Stimulated activated CD8-positive, alpha-beta memory T cell treated with anti-CD3 and anti-CD28 coated beads, Interleukin-12 subunit alpha, Interleukin-12 subunit beta, amount 100 ng/mL, for 1 hour (primary cell): ENCODE measurements at places on chromosomes 7 and 10.

DNA sequence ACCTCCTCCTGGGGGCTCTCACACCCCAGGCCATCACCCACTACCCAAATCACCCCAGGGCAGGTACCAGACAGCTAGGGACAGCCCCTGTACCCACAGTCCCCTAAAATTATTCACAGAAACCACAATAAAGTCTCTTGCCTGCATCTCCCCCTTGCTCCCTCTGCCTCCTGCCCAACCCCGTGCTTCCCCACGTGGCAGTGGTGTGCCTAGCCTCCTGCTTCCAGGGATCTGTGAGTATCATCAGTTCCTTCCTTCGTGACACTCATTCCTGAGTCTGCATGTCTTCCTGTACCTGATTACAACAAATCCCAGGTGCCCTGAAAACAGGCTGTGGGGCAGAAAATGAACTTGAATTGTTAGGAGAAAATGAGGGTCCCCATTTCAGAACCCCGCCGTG lies 61.5 kb downstream of the PRKAG2 start:
- no peak for DNase-seq

- DNase-seq, result no peak
These were observed 113.1 kb downstream of the PARP12 start for GRCh38 chr7:139949629-139950028.

DNA sequence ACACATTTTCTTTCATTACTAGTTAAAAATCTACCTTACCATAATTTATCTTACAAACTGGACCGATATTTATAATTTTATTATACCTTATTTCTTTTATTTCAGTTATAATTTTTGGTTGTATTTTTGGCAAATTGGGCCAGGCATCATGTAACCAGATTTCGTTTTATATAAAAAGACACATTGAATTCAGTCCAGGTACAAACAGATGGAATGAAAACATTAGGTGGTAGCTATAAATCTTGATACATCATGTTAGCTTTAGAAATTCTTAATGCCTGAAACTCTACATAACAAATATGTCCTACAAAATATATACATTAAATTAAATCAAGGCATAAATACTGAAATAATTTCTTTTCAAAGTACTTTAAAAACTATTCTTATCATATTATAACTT lies 73.1 kb downstream of the SLC13A1 start:
- no peak for DNase-seq

- DNase-seq, result no peak
These were observed 976.0 kb downstream of the DNAJB9 start for GRCh38 chr7:109545686-109546085.

- DNase-seq, result no peak
These were observed 122.3 kb downstream of the MDFIC start for GRCh38 chr7:115044224-115044623.

DNA sequence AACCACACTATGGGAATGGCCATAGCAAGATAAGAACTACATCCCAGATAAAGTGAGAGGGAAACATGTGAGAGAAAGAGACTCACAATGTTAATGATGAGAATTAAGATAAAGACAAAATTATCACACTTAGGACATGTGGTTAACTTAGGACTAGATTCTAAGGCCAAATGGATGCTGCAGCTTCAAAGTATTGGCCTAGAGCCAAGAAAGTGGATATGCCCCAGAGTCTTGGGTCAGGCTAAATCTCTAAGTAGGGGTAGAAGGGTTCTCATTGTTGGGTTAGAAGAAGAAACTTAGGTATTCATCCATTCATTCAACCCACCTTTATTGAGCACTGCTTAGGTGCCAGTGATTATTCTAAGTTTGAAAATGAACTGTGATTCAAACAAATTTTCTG lies 818.0 kb downstream of the PHTF2 start:
- DNase-seq, result no peak

DNA sequence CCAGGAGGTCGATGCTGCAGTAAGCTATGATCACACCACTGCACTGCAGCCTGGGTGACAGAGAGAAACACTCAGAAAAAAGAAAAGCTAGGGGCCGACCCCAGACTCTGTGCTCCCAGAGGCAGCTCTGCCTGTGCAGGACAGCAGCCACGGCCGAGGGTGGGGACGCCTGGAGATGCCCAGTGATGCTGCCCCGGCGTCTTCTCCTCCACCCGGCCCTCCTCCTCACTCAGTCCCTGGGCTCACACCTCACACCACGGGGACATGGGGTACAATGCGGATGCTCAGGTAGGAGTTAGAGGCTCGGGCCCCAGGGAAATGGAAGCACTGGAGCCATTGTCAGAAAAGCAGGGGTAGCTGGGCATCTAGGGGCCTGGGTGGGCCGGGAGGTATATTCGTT lies 46.3 kb upstream of the ELFN1 start:
- DNase-seq, result no peak

- no peak for DNase-seq
These were observed 674.4 kb downstream of the GRM8 start for GRCh38 chr7:126578338-126578737.

DNA sequence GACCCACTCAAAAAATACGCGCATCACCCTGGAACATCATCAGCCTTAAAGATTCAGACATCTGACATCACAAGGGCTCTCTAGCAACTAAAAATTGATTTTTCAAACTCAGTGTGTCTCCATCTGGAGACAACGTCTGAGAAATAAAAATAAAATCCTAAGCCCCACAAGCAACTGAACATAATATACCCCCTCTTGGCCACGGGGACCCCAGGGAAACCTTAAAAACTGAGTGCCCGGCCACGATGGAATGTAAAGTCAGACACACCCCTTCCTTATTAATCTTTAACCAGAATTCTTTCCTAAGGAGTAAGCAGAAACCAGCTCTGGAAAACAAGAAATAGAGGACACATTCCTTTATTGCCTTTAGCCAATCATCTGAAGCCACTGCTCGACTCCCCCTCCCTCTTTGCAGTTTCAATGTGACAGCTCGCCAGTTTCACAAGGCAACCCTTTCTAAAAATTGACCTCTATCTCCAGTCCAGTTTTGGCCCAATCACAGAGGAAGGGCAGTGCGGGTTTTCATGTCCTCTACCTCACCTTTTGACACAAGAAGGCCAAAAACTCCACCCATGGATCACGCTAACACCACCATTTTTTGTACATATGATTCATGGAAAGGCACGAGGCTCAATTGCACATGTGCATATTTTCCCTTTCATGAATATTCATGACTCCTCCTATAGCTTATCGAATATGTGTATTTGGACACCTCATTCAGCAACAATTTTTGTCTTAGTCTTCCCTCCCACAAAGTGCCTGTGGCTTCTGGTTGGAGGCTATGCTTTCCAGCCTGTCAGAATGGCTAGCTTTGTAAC lies 24.2 kb downstream of the IFIT3 start:
- DNase-seq, result no peak

- no peak for DNase-seq
These were observed 280.4 kb downstream of the CELF2 start for GRCh38 chr10:11298116-11298515.

GRCh38 chr10:107971973-107972372 lies 807.5 kb upstream of the SORCS1 start:
- no peak for DNase-seq

GRCh38 chr7:12091231-12091630 lies 119.9 kb upstream of the TMEM106B start:
- DNase-seq, result no peak

- DNase-seq, result no peak
These were observed 132.2 kb upstream of the INHBA start for GRCh38 chr7:41834805-41835694.

- DNase-seq, result no peak
These were observed 104.2 kb upstream of the SDK1 start for GRCh38 chr7:3196629-3197400.

GRCh38 chr10:80535671-80536360 lies 1.9 kb upstream of the SH2D4B start:
- DNase-seq, result peak; percentile 55

DNA sequence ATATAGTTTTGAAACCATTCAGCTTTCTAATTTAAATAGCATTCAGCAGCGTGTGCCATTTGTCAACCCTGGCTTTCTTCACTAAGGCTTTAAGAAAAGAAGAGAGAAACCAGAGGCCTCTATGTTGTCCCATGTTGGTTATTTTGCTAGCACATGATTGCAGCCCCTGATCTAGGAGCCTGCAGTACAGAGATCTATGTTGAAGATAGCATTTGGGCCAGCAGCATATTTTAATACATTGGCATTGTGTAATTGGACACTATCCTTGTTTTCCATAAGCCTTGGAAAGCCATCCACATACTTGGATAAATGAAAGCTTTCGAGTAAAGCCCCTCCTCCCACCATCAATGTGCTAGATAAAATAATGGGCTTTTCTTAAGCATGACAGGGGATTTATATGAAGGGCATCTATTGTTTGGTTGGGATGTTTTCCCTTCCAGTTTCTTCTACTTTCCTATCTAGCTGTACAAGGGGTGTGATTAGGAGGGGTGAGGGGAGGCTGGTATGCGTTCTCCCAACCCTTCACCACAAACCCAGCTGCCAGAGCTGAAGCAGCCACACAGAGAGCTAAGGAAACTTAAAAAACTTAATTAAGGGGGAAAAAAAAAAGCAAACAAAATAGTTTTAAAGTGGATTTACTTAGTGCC lies 23.1 kb upstream of the SDHAF3 start:
- no peak for DNase-seq

DNA sequence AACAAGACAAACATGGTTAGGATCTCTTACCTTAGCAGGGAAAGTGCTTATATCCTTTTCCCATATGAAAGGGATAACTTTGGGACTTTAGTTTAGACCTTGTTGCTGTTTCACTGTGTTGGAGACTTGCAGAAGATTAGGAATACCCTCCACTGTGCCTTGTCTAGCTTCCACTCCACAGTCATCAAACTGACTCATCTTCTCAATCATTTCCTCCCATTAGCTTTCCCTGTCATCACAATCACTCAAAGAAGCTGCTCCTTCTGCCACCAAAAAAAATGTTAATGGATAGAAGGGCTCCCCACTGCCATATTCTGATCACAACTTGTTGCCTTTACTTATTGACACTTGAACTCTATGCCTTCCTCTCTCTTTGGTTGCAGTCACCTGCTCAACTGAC lies 16.8 kb downstream of the GNG11 start:
- DNase-seq, result no peak

- no peak for DNase-seq
These were observed 135.7 kb upstream of the GDF10 start for GRCh38 chr10:47164126-47164799.
